SW480 (cell line): ENCODE measurements at places on chromosomes 6 and 20.

- no peak for DNase-seq
Observed at GRCh38 chr6:149289192-149289781, 28.2 kb upstream of the TAB2 start.

GRCh38 chr6:82045965-82046756, 201.4 kb downstream of the IBTK start:
- DNase-seq: no peak

DNA sequence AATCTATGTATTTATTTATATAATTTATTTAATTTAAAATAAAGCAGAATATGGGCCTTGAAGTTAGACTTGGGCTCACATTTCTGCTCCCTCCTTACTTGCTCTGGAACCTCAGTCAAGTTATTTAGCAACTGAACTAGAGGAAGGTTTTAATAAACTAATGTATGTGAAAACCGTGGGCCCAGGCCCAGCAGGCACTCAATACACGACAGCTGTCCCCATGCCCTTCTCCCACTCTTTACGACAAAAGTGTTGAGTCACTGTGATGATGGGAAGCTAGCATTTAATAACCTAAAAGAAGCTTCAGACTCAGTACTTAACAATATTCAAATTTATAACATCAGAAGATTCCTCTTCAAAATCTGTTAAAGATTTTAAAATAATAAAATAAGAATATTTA, 46.7 kb downstream of the SERAC1 start:
- no peak for DNase-seq

- DNase-seq: no peak
Observed at GRCh38 chr6:148491638-148492251, 149.1 kb downstream of the SASH1 start.

GRCh38 chr20:41245086-41245707, 72.3 kb downstream of the ZHX3 start:
- no peak for DNase-seq

- DNase-seq: no peak
Observed at GRCh38 chr6:15770347-15771143, 107.7 kb upstream of the DTNBP1 start.

- DNase-seq: no peak
Observed at GRCh38 chr20:46139266-46139889, 21.3 kb downstream of the CD40 start.

DNA sequence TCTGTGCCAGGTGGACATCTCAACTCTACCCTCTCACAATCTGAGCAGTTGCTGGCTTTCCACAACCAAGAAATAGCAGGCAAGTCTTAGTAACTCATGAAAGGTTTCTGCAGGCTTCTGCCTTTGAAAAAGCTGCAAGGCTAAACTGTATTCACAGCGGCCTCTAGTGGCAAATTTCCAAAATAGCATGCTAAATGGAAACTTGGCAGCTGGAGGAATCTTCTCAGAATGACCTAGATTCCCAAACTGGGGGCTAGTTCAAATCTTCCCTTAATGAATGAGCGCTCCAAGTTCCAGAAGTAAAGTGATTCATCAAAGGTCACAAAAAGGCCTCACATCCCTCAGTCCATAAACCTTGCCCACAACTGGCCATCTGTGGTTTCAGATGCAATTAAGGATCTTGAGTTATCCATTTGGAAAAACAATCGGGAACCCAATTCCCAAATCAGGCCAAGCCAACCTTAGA, 11.9 kb upstream of the CPNE5 start:
- DNase-seq: peak; percentile 21

- peak; percentile 84 for DNase-seq
Observed at GRCh38 chr6:156557251-156557910, 219.8 kb upstream of the ARID1B start.

DNA sequence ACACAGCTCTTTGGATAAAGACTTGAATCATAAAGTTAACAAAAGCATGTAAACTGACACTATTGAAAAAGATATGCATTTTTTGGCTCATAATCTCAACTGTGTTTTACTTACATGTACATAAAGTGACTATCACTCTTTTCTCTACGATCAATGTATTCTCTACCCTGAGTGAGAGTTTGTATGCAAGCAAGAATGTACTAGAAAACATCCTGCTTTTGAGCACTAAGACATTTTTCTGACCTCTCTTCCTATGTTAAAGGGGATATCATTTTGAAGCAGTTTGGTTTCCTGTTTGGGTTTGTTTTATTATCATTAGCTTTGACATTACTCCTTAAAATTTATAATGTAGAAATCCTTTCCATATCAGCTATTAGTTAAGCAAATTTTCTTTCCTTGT, 910.8 kb downstream of the C6orf118 start:
- DNase-seq: no peak

- peak; percentile 3 for DNase-seq
Observed at GRCh38 chr6:28105245-28105639, 19.2 kb upstream of the ZSCAN16 start.

DNA sequence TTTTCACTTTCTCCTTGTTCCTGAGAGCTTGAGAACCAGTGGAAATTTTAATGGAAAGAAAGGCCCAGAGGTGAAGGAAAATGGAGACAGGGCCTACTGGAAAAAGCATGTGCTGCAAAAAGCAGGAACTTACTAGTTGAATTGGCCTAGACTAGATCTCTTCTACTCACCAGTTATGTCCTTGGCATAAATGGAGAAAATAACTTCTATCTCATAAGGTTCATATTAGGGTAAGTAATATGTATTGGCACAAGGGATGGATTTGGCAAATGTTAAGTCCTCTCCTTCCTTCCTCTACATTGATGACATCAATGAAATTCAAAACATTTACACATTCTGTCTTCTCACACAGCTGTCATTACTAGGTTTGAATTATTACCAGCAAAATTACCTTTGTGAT, 74.0 kb downstream of the NDUFAF5 start:
- no peak for DNase-seq

DNA sequence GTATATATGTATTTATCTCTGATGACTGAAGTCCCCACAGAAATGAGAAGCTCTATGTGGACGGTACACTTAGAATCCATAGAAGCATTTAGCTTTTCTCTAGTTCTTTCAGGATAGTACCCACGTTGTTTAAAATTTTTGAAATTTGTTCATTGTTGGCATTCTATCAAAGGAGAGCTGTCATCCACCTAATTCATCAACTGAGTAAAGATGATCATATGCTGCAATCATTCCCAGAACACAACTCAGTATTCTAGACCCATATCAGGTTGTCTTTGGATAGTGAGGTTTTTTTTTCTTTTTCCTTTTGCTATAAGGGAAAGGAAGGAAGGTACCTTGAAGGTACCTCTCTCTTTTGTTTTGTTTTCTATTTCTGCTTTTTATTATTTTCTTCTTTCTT, 9.3 kb downstream of the SERAC1 start:
- no peak for DNase-seq

DNA sequence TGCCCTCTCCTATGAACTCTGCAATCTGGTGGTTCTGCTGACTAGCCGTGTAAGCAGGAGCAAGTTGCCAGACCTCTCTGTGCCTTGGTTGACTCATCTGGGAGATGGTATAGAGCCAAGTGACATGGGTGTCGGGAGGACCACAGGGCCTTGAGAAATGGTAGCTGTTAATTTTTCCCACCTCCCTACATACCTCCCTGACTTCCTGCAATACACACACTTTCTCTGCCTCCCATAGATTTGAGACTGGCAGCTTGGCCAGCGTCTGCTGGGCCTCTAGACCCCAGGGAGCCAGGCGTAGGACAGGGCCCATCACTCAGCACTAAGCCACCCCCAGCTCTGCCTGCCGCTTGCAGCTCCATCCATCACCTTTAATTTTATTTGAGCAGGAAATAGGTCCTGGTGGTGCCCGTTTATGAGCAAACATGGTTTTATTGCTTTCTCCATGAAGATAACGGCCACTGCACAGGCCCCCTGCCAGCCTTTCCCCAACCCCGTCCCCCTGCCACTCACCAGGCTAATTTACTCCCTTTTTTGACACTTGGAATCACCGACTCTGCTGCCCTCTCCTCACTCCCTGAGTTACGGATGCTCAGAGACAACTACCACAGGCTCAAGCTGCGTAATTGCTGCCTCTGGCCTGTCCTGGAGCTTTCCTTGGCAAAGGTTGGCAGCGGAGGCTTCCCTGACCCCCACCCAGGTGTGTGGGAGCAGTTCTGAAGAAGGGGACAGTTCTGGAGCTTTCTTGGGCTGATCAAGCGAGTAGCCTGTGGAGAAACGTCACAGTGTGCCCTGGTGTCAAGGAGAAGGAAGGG, 11.1 kb downstream of the GLP1R start:
- no peak for DNase-seq

DNA sequence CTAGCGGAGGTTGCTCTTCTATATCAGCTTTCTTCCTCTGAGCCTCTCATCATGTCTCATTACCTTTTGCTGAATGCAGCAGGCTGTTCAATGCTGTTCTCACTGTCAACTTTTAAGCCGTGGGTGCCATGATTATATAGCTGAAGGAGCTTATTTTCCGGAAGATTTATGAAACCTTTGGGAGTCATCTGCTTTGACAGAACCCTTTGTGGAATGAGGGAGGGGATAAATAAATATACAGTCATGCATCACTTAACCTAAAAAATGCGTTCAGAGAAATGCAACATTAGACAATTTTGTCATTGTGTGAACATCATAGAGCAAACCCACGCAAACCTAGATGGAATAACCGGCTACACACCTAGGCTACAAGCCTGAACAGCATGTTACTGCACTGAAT, 102.2 kb upstream of the AKAP12 start:
- peak; percentile 46 for DNase-seq

DNA sequence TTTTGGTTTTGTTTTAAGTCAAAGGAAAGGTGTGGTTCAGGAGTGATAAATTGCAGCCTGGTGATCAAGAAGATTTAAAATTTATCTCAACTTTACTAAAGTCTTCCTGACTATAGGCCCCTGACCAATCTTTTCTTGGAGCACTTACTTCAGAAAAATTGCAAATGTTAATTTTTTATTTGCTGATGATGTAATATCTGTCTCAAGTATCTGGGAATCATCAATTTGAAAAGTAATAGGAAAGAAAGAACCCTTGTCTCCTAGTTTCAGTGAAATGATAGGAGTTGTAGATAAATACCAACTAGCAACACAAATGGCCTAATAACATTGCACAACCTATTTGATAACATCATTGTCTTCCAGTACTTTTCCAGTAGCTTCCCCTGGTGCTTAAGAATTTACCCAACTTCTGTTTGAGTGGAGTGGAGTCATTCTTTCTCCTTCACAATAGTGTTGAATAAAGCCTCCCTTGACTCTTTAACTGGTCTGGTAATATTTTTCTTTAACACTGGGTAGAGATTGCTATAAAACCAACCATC, 648.3 kb upstream of the ADGRB3 start:
- no peak for DNase-seq

DNA sequence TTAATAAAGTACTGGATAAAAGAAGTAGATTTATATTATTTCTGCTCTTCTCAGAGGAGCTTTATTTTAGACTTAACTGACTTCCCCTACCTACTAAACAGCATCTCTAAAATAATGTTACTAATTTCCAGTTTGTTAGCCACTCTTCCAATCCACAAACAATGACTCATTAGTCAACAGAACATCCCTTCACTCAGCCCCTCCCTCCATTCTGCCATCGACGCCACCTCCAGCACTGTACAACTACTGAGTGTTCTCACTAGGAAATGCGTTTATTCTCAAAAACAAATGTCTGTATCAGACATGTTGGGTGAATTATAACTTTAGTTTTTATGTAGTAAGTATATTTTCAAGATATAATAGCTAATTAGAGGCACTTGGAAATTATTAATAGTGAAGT, 427.0 kb downstream of the EYS start:
- DNase-seq: no peak

- DNase-seq: peak; percentile 17
Observed at GRCh38 chr20:15917283-15917682, 656.0 kb downstream of the KIF16B start.

GRCh38 chr6:14822679-14823078, 423.2 kb upstream of the JARID2 start:
- no peak for DNase-seq

DNA sequence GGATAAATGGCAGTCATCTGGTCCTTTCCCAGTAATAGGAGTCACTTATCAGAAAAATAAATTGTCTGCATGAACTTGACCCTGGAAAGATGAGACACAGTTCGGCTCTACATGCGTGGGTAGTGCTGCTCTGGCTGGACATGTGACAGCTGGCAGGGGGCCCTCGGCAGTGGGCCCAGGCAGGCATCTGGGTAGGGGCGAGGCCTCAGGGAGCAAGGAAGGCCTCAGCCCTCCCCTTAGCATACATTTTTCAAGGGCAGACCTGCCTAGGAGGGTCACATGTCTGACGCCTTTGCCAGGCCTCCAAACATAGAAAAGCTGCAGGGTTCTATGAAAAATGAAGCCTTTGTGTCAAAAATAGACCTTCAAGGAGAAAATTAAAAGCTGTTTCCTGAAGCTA, 12.8 kb upstream of the ILRUN start:
- DNase-seq: no peak

GRCh38 chr6:14476793-14477531, 359.4 kb downstream of the CD83 start:
- peak; percentile 17 for DNase-seq

- peak; percentile 3 for DNase-seq
Observed at GRCh38 chr6:7270320-7271204, 42.4 kb downstream of the SSR1 start.

GRCh38 chr6:141251286-141251685, 881.4 kb upstream of the GJE1 start:
- DNase-seq: no peak

- DNase-seq: no peak
Observed at GRCh38 chr6:146881228-146882181, 282.7 kb downstream of the ADGB start.

DNA sequence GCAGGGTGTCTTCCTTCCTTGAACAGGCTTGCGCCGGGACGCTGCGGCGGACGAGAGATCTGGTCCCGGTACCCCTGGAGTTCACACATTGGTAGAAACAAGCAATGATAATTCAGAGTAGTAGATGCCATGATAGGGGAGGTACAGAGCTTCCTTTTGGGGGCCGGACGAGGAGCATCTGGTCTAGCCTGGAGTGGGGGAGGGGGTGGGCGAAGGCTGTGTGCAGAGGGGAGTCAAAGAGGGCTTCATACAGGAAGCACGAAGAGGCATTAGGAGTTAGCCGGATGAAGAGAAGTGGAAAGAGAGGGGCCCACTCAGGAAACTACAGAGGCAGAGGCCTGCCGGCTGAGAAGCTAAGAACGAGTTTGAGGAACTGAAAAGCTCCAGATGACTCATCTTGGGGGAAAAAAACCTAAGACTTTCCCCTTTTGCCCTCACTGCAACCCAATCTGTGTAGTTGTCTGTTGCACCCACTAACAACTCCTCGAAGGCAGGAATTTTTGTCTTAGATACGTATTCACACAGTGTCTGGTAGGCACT, 611 bp downstream of the CNPY3 start:
- DNase-seq: no peak

DNA sequence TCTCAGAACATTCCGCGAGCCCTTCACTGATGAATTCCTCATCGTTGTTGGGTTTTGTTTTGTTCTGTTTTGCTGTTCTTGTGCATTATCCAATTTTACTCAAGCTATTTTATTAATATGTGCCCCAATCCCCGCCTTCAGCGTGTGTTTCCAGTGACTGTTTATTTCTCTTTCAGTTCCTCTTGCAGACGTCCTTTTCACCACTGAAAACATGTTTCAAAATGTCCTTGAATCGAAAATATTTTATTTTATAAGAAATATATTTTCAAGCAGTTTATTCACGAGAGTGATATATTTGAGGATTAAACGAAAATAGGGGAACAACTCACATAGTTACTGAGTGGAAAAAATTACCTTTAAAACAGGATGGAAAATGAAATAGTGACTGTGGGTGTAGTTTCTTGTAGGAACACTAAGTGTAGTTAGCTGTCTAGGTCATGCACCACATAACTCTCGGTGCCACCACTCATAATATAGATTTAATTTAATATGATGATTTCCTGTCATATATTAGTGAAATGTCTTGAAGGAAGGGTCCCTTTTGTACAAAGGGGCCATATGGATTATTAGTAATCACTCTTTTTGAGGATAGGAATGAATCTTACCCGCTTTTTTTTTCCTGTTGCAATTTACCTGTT, 45.3 kb upstream of the HDDC2 start:
- no peak for DNase-seq
